ENCODE measurements at places on chromosomes 12 and 14.

DNA sequence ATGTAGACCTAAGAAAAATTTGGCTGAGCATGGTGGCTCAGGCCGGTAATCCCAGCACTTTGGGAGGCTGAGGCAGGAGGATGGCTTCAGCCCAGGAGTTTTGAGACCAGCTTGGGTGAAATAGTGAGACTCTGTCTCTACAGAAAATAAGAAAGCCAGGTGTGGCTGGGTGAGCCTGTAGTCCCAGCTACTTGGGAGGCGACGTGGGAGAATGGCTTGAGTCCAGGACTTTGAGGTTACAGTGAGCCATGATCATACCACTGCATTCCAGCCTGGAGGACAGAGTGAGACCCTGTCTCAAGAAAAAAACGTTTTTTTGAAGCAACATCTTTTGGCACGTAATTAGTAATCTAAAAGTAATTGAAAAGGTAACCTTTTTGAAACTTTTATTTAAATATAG, 70.9 kb downstream of the FERMT2 start:
- no peak for DNase-seq

- DNase-seq: no peak
These were observed 78.4 kb downstream of the FGD4 start for GRCh38 chr12:32477714-32478113.

DNA sequence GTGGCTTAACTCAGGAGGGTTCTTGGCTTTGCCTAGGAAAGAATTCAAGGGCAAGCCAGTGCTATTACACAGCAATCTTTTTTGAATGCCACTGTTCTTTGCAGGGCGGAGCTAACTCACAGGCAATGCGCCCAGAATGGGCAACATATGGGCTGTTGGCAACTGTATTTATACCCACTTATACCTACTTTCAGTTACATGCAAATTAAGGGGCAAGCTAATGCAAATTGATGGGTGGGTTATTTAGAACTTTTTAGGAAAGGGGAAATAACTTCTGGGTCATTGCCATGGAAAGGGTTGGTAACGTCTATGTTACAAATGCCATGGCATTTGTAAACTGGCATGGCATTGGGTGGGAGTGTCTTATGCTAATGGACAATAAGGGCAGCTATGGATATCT, 85.4 kb downstream of the C12orf50 start:
- DNase-seq: no peak

DNA sequence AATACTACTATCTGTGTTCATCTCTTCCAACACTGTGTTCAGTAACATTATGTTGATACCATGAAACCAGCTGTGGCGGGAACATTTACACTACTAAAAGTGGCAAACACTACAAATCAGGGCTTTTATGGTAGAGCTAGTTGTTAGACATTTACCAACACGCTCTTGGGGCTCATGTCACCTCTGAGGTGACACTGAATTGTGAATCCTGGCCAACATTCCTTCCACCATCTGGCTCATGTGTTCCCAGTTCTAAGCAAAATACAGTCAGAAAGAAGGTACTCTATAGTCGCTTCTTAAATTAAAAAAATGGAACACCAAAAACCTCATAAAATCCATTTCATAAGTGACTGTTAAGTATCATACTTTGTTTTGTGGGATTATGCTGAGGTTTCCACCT, 436.6 kb downstream of the FUT8 start:
- DNase-seq: no peak

DNA sequence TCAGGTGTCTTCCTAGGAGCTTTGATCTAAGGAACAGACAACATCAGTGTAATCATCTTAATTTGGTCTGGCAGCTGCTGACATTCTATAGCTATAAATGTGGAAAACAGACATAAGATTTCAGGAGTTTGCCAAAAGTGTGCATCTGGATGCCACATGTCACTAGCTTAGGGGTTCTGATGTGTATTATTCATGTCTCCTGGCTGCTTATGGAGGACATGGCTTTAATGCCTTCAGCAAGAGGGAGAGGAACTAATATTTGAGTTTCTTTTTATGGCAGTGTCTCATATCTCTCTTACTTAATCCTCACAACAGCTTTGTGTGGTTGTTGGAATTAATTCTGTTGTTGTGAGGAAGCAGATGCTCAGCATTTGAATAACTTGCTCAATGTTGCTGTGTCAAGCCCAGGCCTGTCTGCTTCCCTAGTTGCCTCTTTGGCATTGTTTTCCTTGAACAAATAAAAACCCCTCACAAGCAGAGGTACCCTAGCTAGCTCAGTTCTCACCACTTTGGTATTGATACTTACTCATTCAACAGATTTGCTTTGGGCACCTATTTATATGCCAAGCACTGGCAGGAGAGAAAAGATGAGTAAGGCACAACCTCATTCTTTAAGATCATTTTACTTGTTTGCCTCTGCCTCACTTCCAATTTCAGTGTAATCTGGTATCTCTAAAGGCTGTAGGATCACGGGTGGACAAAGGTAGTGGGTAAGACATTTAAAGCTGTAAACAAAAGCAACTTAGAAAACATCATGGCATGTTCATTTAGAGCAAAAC, 39.8 kb upstream of the EID3 start:
- DNase-seq: no peak

DNA sequence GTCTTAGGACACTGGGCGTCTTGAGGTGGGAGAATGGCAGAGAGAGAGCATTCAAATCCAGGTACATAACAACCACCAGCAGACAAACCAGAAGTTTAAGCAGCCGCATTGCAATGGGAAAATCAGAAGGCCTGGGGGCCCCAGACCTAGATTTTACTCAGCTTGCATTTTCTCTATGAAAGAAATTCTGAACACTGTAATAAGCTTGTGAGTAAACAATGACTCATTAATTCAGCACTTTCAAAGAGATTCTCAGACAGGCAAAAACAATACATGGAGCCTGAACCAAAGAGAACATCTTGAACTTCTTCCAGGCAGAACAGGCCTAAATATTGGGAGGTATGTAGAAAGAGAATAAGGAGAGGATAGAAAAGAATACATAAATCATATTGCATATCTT, 69.8 kb upstream of the IFNG-AS1 start:
- no peak for DNase-seq

DNA sequence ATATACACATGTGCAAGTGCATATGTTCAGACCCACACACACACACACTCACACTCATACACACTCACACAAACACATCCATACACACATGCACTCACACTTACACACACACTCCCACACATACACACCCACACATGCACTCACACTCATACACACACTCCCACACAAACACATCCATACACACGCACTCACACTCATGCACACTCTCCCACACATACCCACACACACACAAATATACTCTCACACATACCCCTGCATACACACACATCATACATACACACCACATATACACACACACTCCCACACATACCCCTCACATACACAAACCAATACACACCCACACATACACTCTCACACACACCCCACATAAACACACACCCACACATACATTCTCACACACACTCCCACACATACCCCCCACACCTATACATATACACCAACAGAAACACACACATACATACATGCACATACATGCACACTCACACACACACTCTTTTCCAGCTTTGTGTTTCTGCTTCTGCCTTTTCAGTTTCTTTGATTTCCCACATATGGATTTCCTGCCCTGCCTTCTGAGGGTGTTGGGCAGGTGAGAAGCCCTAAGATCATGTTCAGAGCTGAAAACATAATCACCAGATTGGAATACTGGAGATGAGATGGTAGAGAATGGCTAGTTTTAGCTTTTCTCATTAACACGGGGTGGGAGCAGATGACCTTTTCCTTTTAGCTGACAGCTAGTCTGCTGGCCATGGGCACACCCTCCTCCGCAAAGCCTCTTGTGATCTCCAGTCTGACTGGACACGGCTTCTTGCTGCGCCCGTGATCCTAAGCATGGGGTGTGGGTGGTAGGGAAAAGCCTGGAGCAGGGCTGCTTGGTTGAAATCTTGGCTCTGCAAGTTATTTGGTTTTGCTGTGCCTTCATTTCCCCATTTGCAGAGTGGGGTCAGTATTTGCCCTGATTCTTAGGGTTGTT, 214.0 kb downstream of the CHST11 start:
- DNase-seq: no peak

GRCh38 chr12:68896881-68897540, 36.0 kb downstream of the CPM start:
- no peak for DNase-seq

DNA sequence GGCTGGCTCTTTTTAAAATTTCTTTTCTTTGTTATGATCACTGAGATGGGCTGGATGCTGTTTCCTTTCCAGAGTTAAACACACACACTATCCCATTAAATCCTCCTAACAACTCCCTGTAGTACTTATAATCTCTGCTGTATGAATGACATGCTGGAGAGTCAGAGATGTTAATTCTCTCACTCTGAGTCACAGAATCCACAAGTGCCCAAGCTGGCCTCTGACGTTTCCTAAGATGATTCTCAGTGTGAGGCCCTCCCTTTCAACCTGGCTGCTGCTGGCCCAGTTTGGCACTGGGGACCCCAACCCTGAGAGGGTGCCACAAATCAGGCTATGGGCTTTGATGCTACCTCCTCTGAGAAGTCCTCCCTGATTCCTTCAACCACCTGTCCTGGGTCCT, 5.4 kb downstream of the NOS1 start:
- no peak for DNase-seq

DNA sequence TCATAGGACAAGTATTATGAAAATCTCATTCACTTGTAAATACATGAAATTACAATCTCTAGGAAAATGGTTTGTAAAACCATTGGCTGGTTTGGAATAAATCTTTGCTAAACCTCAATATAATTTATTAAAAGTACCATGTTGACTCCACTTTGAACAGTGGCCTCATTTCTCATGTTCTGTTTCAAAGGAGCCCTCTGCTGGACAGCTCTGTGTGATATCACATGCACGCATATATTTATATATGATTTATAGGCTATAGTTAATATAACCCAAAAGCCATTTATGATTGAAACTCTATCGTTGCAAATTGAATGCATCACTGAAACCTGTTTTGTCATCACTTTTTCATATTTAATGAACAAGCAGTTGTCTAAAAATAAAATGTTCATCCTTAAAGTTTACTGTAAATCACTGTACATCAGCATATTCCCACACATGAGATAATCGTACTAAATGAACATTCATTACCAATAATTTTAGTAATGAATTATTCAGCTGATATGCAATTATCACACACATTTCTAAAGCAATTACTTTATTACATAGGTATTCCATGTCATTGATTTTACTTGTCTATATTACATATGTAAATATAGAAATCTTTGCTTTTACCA, 493.8 kb downstream of the NPAS3 start:
- DNase-seq: no peak

DNA sequence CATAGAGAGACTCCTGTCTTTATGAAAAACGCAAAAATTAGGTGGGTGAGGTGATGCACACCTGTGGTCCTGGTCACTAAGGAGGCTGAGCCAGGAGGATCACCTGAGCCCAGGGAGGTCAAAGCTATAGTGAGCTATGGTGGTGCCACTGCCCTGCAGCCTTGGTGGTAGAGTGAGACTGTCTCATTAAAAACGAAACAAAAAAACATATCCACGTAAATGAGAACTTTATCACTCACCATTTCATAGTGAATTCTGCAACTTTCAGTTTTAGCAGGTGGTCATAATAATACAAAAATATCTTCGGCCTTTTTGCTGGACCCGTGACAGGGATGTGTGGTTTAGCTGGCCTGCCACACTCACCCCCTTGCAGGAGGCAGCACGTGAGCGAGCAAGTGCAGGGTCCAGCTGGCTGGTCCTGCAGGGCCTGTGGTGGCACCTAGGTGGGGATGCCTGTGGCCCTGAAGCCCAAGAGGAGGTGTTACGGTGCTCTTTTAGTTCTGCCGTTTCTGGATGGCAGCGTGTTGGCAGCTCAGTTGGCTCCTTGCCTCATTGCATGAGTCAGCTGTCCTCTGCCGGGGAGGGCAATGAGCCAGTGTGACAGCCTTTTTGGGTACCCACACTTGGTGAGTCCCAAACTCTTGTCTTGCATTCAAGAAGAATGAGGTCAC, 1330.7 kb upstream of the TMEM132C start:
- peak; percentile 27 for DNase-seq

GRCh38 chr12:105995961-105996431, 142.8 kb downstream of the NUAK1 start:
- DNase-seq: no peak

GRCh38 chr12:123973552-123974341, 732 bp downstream of the ZNF664 start:
- DNase-seq: no peak

- DNase-seq: no peak
These were observed 797 bp downstream of the SLC11A2 start for GRCh38 chr12:51025338-51025835.

DNA sequence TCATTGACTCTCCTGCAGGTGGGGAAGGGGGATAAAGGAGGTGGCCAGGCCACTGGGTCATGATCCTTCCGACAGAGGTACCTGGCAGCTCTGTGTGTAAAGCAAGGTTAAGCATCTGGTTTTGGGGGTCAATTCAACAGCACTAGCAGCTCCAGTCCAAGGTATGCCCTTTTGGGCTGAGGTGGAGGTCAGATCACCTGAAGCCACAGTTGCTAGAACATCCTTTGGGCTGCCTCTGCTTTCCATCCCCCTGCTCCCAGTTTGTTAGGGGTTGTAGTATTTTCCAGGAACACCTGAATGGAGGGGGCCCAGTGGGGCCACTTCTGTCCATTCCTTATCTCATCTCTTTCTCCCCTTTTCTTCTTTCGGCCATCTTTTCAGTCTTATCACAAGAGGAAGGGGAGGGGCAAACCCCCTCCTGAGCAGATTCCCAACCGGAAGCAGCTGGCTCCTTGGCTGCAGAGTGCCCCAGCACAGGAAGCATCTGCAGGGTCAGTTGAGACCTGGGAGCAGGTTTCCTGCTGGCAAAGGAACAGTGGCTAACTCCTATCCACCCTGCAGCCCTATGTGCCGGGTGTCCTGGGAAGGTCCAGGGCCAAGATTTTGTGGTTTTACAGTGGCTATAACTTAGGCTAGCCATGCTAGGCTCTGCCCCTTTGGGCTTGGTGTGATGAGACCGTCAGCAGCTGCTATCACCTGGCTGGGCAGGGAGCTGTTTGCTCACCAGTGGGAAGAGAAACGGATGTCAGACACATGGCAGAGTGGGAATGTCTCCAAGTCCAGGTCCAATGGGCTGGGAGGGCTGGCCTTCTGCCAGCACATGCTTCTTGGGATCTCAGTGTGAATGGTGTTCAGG, 40.2 kb downstream of the SH2B3 start:
- DNase-seq: no peak

- DNase-seq: no peak
These were observed 258.4 kb downstream of the PPFIA2 start for GRCh38 chr12:81500788-81501187.

- no peak for DNase-seq
These were observed 9.1 kb downstream of the NTF3 start for GRCh38 chr12:5440978-5441377.

DNA sequence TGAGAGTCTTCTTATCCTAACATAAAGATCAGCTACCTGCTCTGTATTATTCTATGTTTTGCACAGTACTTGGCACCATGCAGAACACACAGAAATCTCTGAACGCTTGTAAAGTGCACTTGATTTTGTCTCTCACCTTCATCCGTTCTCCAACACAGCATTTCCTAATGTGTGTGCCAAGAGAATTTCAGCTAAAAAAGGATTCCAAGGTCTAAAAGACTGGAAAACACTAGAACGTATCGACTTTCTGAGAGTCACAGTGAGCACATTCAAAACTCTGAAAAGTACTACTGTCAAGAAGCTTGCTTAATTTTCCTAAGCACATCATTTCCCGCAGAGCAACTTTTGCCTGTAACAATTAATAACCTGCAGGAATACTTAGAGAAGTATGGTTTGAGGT, 211.1 kb downstream of the ANO2 start:
- no peak for DNase-seq

GRCh38 chr14:76884853-76885276, 58.7 kb downstream of the LRRC74A start:
- DNase-seq: no peak
